ENCODE measurements at places on chromosomes 6 and 20.

GRCh38 chr20:10131732-10132345 lies 86.8 kb upstream of the SNAP25 start:
- DNase-seq, result no peak

DNA sequence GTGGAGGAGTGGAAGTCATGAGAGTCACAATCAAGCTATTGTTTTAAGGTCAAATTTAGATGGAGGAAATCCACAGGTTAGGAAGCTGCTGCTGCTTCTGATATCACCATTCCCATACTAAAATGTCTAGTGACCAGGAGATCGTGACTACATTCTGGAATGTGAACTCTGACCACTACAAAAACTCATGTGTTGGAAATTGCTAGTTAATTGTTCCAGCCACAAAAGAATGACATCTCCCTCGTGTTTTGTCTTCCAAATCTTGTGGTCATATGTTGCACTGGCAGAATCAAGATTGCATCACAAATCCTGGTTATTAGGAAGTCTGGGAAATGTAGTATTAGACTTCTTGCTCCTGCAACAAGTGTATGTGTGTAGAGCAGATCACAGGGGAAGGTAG lies 441.9 kb downstream of the CD109 start:
- no peak for DNase-seq

GRCh38 chr6:167238146-167238693 lies 52.9 kb upstream of the UNC93A start:
- no peak for DNase-seq

GRCh38 chr6:110646951-110647910 lies 168.0 kb downstream of the CDK19 start:
- DNase-seq, result no peak

DNA sequence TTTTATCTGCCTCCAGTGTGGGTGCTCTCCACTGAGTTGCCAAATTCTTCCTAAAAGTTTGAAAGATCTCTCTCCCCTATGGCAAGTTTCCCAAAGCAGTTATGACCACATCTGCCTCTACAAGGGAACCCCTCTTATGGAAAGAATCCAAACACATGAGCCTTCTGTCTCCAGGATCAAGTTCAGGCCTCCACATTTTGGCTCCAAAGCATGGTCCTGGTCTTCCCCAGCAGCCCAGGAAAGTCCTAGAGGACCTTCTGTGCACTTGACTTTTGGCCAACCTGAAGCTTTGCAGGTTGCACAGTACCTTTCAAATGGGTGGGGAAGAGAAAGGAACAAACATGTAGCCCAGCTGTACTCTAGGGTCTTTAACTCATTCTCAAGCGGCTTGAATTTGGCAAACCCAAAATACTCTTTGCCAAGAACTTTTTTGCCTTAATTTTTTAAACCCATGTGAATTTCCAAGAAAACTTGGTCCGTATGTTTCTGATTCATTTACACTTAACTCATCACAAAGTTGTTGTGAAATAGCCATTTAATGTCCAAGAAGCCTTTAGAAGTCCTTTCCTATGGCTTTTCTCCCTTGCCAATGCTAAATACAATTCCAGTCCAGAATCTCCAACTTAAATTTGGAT lies 240.1 kb upstream of the TBX18 start:
- no peak for DNase-seq
